ENCODE measurements at places on chromosomes 4 and X.

DNA sequence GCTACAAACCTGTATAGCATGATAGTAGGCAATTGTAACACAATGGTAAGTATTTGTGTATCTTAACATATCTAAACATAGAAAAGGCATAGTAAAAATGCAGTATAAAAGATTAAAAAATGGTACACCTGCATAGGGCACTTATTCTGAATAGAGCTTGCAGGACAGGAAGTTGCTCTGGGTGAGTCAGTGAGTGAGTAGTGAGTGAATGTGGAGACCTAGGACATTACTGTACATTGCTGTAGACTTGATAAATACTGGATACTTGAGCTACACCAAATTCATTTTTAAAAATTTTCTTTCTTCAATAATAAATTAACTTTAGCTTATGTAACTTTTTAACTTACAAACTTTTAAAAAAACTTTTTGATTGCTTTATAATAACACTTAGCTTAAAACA lies 68.2 kb upstream of the MAML3 start:
- H3K4me3 ChIP-seq: no peak overlapping the region
- H3K36me3 ChIP-seq: no peaks in the 10 kb centered on the region
- DNase-seq: no peak
- H3K27me3 ChIP-seq: peaks cover 21% of the 10 kb centered on the region

DNA sequence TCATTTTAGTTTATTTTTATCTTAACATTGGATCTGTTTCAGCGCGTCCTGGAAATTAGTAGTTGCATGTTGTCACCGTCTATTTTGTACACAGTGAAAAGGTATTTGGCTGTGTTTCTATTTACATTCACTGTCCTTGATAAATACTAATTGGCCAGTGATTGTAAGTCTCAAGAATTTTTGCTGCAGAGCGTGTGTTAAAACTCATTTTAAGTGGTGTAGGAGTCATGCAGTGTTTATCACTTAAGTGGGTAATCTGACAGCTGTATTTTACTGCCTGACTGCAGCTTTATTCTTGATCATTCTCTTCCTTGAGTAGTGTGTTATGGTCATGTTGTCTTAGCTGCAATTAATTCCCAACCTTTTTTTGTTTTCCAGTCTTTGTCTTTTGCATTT lies 9.8 kb downstream of the GUCY1A1 start:
- no peak overlapping the region for H3K4me3 ChIP-seq
- no peak overlapping the region for H3K27ac ChIP-seq
- no peaks in the 10 kb centered on the region for H3K4me1 ChIP-seq
- H3K36me3 ChIP-seq: no peaks in the 10 kb centered on the region
- DNase-seq: no peak

GRCh38 chr4:122668241-122668640 lies 47.4 kb upstream of the IL21 start:
- H3K4me3 ChIP-seq: no peak overlapping the region
- H3K27ac ChIP-seq: no peak overlapping the region
- peaks cover 8% of the 10 kb centered on the region for H3K4me1 ChIP-seq
- H3K36me3 ChIP-seq: no peaks in the 10 kb centered on the region

DNA sequence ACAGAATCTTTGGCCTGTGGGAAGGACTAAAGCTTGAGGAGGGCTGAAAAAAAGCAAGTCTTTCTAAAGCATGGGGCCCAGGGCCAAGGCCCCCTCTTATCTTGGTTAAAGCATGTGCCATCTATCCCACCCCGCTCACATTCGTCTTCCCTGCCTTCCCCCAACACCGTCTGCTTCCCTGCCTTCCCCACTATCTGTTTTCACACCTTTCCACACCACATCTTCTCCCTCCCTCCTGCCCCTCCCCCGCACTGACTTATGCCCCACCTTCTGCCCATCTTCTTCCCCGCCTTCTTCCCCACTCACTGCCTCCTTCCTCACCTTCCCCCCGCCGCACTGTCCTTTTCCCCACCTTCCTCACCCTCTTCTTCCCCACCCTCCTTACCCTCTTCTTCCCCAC lies 890 bp upstream of the NAP1L5 start:
- peaks cover 18% of the 10 kb centered on the region for H3K36me3 ChIP-seq
- peak overlapping the region; percentile 94 for H3K27ac ChIP-seq
- peaks cover 25% of the 10 kb centered on the region for H3K4me1 ChIP-seq
- H3K27me3 ChIP-seq: no peaks in the 10 kb centered on the region

DNA sequence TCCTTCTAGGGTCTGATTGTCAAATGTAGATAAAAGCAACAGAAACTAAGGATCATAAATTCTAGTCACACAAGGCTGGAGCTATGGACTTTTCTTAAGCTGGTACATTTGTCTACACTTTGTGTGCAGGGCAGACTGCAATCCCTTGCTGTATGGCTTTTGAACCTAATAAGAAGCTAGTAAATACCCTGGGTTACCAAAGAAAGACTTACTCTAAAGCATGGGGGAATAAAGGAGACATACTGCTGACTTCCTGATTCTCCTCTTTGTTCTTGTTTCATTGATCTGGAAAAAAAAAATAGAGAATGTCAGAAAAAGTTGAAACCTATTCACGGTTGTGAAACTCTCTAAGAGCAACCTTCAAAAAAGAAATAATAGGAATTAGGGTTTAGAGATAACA lies 216.6 kb upstream of the TLL1 start:
- H3K27ac ChIP-seq: no peak overlapping the region
- H3K4me1 ChIP-seq: no peaks in the 10 kb centered on the region
- H3K4me3 ChIP-seq: no peak overlapping the region
- no peak for DNase-seq

DNA sequence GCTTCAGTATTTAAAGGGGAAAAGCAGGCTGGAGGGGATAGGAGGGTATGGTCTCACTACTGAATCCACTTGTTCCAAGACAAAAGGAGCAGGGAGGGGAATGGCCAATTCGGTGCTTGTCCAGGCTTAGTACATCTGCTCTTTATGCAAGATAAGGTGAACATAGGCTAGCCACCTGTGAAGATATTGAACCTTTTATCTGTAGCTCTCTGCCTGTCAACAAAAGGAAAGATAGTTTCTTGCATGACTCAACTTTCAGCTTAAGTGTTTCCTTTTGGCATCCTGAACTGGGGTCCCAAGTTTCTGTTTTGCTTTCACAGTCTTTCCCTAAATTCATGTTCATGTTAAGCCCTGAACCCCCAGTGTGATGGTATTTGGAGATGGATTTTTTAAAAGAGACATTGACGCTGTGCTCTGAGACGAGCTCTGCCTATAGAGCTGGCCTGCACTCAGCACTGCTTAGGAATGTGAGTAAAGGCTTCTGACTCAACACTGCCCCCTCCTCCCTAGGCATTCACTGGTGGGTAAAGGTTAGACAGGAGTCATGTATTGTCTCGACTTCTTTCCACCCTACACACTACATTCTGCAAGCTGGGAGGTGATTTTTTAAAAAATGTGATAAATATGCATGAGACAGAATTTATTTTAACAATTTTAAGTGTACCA lies 28.2 kb downstream of the FAM149A start:
- no peaks in the 10 kb centered on the region for H3K4me1 ChIP-seq
- no peak overlapping the region for H3K4me3 ChIP-seq
- no peak overlapping the region for H3K27ac ChIP-seq
